ENCODE measurements at places on chromosomes 1 and 21.
A peak's percentile ranks its signal among the peaks of the same experiment; 100 is the strongest.

- no peak for DNase-seq
Observed at GRCh38 chr1:16231331-16232315, 5.4 kb downstream of the CPLANE2 start.

- no peak for DNase-seq
Observed at GRCh38 chr1:229271448-229272159, 693 bp downstream of the RAB4A start.

DNA sequence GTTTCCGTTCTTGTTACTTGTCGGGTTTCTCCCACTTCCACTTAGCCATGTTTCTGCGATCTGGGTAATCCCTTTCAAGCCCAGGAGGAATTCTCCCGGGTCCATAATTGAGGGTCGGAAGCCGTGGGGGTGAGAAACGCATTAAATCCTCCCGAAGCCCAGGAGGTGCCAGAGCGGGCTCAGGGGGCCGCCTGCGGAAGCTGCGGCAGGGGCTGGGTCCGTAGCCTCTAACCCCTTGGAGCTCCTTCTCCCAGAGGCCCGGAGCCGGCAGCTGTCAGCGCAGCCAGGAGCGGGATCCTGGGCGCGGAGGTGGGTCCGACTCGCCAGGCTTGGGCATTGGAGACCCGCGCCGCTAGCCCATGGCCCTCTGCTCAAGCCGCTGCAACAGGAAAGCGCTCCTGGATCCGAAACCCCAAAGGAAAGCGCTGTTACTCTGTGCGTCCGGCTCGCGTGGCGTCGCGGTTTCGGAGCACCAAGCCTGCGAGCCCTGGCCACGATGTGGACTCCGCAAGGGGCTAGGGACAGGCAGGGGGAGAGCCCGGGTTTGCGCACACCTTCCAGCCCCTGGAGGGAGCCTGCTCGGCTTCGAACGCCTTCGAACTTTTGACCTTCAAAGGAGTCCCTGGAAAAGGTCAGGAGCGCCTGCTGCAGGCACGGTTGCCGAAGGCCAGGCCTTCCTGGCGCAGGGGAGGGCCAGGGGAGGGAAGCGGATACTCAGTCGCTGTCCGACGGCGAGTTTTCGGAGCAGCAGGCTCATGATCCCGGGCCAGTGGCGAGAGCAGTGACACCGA is 1.7 kb upstream of the SIM2 start:
- no peak for DNase-seq

GRCh38 chr1:185166106-185166505 is 9.1 kb downstream of the SWT1 start:
- DNase-seq: no peak

DNA sequence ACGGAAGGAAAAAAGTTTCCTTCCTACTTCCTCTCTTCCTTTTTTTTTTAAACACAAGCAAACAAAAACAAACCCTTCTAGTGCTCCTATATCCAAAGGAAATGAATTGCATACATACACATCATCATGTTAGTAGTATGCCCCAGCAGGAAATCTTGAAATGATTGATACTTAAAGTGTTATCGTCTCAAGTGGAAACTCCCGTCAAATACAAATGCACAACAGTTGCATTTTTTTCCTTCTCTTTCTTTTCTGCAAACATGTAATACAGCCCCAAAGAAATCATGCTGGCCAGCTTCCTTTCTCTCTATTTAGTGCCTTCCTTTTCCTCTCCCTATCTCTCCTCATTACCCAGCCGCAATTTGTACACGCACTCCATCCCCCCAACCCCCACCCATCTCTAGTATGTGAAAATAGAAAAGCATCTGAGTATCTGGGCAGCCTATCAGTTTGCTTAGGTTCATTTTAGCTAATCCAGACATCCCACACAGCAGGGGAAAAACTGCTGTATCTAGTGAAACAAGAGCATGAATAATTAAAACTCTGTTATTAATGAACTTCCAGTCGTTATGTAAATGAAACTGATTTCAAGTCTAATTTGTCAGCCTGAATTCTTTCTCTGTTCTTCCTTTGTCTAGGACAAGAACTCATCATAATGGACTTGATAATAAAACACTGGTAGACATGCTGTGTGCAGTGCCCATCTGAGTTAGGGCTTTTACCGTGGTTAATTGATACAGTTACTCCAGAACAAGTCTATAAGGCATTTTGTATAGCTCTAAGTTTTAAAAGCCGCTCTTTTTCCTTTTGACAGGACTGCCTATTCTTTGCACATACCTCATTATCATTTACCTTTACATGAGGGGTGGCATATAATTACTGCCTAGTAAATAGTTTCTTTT is 336.5 kb upstream of the ADGRL2 start:
- DNase-seq: no peak

DNA sequence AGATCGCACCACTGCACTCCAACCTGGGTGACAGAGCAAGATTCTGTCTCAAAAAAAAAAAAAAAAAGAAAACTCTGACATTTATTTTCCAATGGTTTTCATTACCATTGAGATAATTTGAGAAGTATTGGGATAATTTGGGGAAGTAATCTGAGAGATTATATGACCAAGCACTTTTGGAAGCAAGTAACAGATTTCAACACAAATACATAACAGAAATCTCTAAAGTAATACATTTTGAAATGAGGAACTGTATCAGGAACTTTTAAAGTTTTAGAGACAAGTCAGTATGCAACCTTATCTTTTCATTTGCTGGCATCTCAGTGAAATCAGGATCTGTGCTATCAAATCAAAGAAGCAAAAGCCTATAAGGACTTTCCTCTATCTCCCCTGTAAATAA is 25.4 kb upstream of the SLC16A1 start:
- DNase-seq: no peak

GRCh38 chr1:114034567-114035303 is 55.5 kb downstream of the OLFML3 start:
- no peak for DNase-seq

DNA sequence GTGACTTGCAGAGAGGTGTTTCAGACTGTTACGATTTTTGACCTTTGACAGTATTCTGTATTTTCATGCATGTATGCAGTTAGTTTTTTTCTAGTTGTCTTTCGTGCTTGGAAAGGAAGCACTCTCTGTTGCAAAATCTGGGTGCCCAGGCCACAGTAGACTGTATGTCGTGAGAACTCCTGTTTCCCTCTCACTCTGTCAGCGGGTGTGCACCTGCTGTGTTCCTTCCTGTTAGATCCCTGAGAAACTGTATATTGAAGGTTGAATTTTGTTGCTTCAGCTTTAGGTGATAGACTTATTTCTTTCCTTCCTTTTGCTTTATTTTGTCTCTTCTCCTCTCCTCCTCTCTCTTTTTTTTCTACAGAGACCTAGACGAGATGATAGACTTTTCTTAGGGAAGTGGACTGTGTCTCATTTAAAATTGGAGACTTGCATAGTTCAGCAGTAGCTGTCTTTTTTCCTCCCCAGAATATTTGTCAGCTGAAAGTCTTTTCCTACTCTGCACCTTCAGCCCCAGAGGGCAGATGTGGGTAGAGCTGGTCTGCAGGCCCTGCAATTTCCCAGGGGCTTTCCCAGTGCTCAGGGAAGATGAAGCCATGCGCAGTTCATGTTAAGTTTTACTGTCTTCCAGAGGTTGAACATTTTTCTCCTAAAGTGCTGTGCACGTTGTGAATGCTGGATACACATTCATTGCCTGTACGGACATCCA is 1.4 kb downstream of the TRAPPC10 start:
- peak; percentile 35 for DNase-seq
